ENCODE measurements at places on chromosomes 4 and X.

- no peak for DNase-seq
Observed at GRCh38 chr4:154422152-154422551, 69.4 kb downstream of the DCHS2 start.

- DNase-seq, result no peak
Observed at GRCh38 chr4:156321203-156321602, 367.5 kb upstream of the CTSO start.

- no peak for DNase-seq
Observed at GRCh38 chrX:30577362-30577991, at the start of gene TASL. Gene TASL, minus strand, starts transcription at chrX:30577766. Its CDS starts 17,411 bp downstream, at chrX:30560355.

DNA sequence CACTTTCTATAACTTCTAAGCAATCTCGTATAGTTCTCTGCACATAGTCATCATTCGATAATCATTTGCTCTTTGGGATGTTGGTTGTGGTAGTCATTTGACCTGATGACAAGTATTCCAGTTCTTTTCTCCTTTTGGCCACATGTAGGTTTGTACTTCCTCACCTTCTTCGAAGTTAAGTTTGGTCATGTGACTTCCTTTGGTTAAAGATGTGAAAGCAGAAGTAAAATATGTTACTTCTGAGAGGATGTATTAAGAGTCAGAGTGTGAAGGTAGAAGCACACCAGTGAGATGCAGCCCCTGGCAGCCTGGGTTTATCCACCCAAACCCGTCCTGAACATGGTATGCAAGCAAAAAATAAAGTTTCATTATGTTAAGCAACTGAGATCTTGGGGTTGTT lies 48.9 kb upstream of the ZNF518B start:
- DNase-seq, result no peak

- DNase-seq, result no peak
Observed at GRCh38 chrX:120522820-120523219, 37.9 kb downstream of the CUL4B start.

DNA sequence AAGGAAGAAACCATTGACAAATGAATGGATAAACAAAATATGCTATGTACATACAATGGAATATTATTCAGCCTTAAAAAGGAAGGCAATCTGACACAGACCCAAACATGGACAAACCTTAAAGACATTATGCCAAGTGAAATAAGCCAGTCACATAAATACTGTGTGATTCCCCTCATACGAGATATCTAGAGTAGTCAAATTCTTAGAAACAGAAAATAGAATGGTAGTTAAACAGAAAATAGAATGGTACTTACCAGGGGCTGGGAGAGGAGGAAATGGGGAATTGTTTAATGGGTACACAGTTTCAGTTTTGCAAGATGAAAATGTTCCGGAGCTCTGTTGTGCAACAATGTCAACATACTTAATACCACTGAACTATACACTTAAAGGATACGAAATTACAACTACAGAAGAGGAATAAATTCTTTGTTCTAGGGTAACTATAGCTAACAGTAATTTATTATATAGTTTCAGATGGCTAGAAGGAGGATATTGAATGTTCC lies 47.8 kb upstream of the DUSP21 start:
- no peak for DNase-seq

- no peak for DNase-seq
Observed at GRCh38 chr4:108852691-108853090, 89.8 kb upstream of the ETNPPL start.

DNA sequence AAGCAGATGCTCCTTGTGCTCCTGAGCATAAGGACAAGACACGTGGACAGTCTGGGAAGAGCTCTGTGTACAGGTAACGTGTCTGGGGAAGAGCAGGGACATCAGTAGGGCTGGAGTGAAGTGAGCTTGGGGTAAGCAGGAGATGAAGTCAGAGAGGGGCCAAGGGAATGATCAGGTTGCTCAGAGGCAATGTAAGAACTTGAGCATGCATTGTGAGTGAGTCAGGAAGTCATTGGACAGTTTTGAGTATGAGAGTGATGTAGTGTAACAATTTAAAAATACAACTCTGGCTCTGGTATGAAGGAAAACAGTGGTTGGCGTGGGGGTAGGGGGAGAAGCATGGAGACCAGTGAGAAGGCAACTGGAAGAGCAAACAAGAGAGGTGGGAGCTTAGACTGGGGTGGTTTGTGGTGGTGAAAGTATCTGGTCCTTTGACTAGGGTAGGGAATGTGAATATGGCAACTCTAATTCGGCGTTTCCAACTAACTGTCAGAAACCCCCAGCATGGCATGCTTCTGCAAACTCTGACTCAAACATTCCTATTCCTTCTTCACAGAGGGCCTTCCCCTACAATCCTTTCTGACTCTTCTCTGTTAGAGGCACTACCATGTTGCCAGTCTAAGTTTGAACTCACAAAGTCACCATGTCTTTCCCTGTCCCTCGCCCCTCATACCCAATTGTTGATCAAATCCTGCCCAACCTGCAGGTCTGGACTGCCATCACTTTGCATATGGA lies 57.2 kb downstream of the STBD1 start:
- DNase-seq, result no peak

- no peak for DNase-seq
Observed at GRCh38 chr4:151729731-151730559, 30.9 kb downstream of the GATB start.

DNA sequence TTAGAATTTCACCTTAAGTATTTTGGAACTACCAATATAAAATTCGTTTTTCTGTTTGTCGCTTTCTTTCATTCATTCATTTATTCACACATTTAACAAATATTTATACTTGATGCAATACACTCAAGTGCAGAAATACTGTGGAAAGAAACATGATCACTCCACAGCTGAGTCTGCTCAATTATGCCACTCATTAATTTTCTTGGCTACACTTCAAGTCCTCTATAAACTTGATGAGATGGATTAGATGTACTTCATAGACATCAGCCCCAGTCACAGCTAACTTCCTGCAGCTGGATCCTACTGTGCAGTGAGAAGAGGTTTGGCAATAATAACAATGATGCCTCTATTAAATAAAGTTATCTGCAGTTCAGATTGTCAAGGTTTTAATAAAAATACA lies 208.1 kb downstream of the PDGFC start:
- DNase-seq, result no peak

- DNase-seq, result no peak
Observed at GRCh38 chrX:115368876-115369275, 79.4 kb downstream of the LUZP4 start.

DNA sequence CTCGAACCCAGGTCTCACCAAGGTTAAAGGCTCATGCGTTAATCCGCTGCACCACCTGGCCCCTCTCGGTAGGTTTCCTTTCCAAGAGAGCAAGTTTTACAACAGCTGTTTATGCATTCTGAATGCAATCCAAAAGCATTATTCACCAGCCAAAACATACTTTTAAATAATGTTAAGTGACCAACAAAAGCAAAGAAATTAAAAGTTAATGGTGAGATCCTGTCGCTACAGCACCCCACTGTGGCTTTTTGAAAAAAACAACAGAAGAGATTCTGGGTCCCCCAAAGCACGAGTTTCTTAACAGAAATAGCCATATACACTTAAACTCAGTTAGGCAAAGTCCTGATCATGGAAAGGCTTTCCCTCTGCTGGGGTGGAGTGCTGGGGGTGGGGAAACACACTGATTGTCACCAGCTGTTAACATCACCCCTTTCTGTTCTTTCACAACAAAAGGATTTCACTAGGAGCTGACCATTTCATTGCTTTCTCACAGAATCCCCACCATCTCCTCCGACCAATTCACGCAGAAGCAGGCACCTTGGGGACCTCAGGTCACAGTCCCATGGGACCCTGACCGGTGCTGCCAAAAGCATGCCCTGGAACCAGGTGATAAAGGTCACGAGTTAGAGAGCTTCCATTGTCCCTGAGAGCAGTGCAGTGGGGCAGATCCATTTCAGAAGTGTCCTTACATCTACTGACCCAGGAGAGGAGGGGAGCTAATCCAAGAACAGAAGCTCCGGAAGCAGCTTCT lies 51.2 kb downstream of the ZNF827 start:
- no peak for DNase-seq

- DNase-seq, result no peak
Observed at GRCh38 chr4:42654631-42655268, 2.2 kb downstream of the ATP8A1 start.
